Bronchial smooth muscle cell (primary cell): ENCODE measurements at places on chromosomes 3 and 15. TPM values are rescaled to one million over a fixed set of nuclear protein-coding genes. Genes with fewer than 3 reads are reported as not detected.

The SLC27A2 gene
- total RNA-seq = under 0.01 TPM in 1 of 2 replicates, not detected in the other

The DISP2 gene
- under 0.01 and 0.16 TPM in 2 replicates for total RNA-seq

The NR1I2 gene
- total RNA-seq = under 0.01 TPM in 1 of 2 replicates, not detected in the other

The XIRP1 gene
- under 0.01 TPM in 1 of 2 replicates, not detected in the other for total RNA-seq

The NMB gene
- total RNA-seq = 1.3 and 2.4 TPM in 2 replicates

The GNB4 gene
- total RNA-seq = 42.7 and 46.7 TPM in 2 replicates

The IL5RA gene
- total RNA-seq = under 0.01 TPM in 1 of 2 replicates, not detected in the other

The GMPS gene
- total RNA-seq = 16.5 and 32.7 TPM in 2 replicates

The LYSMD2 gene
- total RNA-seq = 1.3 and 2.5 TPM in 2 replicates

The COL6A5 gene
- total RNA-seq = not detected in 2 replicates

The SERPINI2 gene
- total RNA-seq = not detected in 2 replicates

The NEIL1 gene
- 6.3 TPM in 2 replicates for total RNA-seq

The POPDC2 gene
- total RNA-seq = under 0.01 and 0.26 TPM in 2 replicates

The TEX55 gene
- total RNA-seq = not detected in 2 replicates

The C3orf22 gene
- total RNA-seq = not detected in 2 replicates

The SLC25A26 gene
- total RNA-seq = 15.2 and 18.8 TPM in 2 replicates

The IQCH gene
- 3.5 and 4.8 TPM in 2 replicates for total RNA-seq

The EIF4E3 gene
- 0.63 and 1.1 TPM in 2 replicates for total RNA-seq

The C3orf20 gene
- not detected in 2 replicates for total RNA-seq

The PROS1 gene
- total RNA-seq = 17.9 and 18.1 TPM in 2 replicates

The LMCD1 gene
- total RNA-seq = 2.8 and 2.9 TPM in 2 replicates

The CHST2 gene
- 4.6 and 5.5 TPM in 2 replicates for total RNA-seq

The PEX5L gene
- 0.34 and 0.63 TPM in 2 replicates for total RNA-seq

The KIF15 gene
- 1.3 and 2.7 TPM in 2 replicates for total RNA-seq

The B3GALNT1 gene
- total RNA-seq = 6.9 and 8.3 TPM in 2 replicates

The CAV3 gene
- total RNA-seq = not detected in 2 replicates

The EPHB3 gene
- 6.8 and 15.5 TPM in 2 replicates for total RNA-seq

The MLF1 gene
- 8.2 and 24.6 TPM in 2 replicates for total RNA-seq

The SMCO1 gene
- not detected in 2 replicates for total RNA-seq

The CACNA2D2 gene
- total RNA-seq = 0.09 and 0.16 TPM in 2 replicates

The PCLAF gene
- 11.2 and 20.8 TPM in 2 replicates for total RNA-seq

The ANKDD1A gene
- total RNA-seq = 8.2 and 14.8 TPM in 2 replicates

The DUT gene
- 42.6 and 53.4 TPM in 2 replicates for total RNA-seq

The EFHB gene
- 0.16 TPM in 1 of 2 replicates, not detected in the other for total RNA-seq

The ARGFX gene
- not detected in 2 replicates for total RNA-seq
